Sigmoid colon (tissue), 7 donors: ENCODE measurements at places on chromosomes 6 and 20.

DNA sequence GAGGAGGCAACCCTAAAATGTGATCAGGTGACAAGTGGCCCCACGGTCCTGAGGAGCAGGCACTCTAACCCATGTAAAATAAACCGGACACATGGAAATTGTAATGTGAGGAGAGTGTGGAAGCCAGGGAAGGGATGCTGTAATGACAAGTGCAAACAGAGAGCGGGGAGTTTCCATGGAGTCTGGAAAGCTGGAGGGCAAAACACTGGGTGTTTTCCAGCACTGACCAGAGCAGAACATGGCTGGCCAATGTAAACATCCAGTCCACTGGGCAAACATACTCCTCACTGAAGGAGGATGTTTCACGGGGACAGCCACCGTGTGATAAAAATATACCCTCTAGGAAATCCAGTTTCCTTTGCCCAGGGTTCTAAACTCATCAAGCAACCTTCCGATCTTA lies 219.0 kb upstream of the JARID2 start:
- DNase-seq: no peak
- no peak overlapping the region for H3K27ac ChIP-seq
- no peak overlapping the region for H3K4me3 ChIP-seq
- no peaks in the 10 kb centered on the region for H3K36me3 ChIP-seq

DNA sequence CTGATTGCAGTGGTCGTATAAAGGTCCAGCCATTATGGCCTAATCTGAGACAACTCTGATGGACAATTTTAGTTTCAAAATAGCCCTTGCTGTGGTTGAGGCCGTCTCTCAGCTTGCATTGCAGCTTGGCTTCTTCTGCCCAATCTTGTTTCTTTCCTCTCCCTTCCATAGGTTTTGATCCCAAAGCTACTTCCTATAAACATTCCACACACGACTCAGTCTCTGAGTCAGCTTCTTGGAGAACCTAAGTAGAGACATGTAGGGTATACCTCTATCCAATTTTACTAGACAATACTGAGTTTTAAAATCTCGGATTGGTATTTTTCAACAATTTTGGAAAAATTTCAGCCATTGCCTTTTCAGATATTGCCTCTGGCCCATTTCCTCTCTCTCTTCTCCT lies 13.4 kb downstream of the IYD start:
- DNase-seq: no peak
- H3K27ac ChIP-seq: no peak overlapping the region
- H3K4me3 ChIP-seq: no peak overlapping the region
- no peaks in the 10 kb centered on the region for H3K4me1 ChIP-seq
- no peaks in the 10 kb centered on the region for H3K27me3 ChIP-seq

- no peak overlapping the region for H3K4me3 ChIP-seq
- no peaks in the 10 kb centered on the region for H3K36me3 ChIP-seq
- H3K27me3 ChIP-seq: no peaks in the 10 kb centered on the region
- H3K4me1 ChIP-seq: no peaks in the 10 kb centered on the region
- H3K27ac ChIP-seq: no peak overlapping the region
- no peak for DNase-seq
Measured at GRCh38 chr6:95431637-95432228, 145.6 kb upstream of the MANEA start.

DNA sequence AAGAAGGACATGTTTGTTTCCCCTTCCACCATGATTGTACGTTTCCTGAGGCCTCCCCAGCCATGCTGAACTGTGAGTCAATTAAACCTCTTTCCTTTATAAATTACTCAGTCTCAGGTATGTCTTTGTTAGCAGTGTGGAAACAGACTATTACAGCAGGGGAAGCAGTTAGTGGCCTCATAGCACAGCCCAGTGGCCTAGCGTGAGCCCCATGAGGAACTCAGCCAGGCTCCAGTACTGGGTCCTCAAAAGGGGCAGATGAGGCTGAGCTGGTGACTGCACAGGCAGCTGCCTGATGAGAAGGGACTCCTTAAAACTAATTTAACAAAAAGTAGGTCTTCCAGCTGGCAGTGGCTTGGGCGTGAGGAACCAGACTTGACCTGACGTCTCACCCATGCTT lies 399.9 kb downstream of the CDH26 start:
- H3K4me3 ChIP-seq: no peak overlapping the region
- no peak for DNase-seq
- H3K27me3 ChIP-seq: no peaks in the 10 kb centered on the region
- no peaks in the 10 kb centered on the region for H3K36me3 ChIP-seq

- no peaks in the 10 kb centered on the region for H3K36me3 ChIP-seq
Measured at GRCh38 chr6:84161190-84161589, 66.3 kb downstream of the CEP162 start.

DNA sequence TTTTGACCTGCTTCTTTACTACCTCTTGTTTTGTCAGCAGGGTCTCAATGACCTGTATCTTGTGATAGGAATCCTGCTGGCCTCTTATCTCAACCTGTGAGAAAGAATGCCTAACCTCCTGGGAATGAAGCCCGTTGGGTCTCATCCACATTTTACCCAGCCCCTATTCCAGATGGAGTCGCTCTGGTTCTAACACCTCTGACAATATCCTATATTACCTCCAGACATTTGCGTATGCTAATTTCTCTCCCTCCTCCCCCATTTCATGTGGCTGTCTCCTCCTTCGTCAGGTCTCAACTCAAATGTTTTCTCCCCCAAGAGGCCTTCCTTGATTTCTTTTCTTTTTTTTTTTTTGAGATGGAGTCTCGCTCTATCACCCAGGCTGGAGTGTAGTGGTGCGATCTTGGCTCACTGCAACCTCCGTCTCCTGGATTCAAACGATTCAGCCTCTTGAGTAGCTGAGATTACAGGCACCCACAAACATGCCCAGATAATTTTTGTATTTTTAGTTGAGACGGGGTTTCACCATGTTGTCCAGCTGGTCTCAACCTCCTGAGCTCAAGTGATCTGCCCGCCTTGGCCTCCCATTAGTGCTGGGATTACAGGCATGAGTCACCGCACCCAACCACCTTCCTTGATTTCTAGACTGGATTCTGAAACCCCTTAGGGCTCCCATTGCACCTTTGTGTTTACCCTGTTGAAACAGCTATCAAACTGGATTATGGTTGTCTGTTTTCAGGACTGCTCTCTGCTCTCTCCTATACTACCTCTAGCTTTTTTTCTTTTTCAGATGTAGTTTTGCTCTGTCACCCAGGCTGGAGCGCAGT lies 49.5 kb upstream of the B4GALT5 start:
- no peaks in the 10 kb centered on the region for H3K27me3 ChIP-seq
- H3K4me1 ChIP-seq: peaks cover 3% of the 10 kb centered on the region
- no peak overlapping the region for H3K4me3 ChIP-seq
- DNase-seq: no peak
- H3K36me3 ChIP-seq: no peaks in the 10 kb centered on the region
- H3K27ac ChIP-seq: no peak overlapping the region

DNA sequence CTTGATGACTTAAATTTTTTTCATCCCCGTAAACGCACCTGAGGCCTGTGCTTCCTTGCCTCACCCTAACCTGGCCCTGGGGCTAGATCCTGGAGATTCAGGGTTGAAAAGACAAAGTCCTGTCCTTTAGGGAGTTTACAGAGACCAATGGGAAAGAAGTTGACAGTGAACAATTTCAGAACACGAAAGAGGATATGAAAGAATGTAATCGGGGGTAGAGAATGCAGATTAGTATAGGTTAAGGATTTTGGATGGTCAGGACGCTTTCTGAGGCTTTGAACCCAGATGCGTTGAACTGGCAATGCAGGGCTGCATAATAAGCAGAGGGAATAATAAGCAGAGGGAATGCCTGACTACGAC lies 1.7 kb upstream of the FBXO5 start:
- H3K27ac ChIP-seq: peak overlapping the region; percentile 97
- DNase-seq: no peak
- H3K27me3 ChIP-seq: no peaks in the 10 kb centered on the region
- no peak overlapping the region for H3K4me3 ChIP-seq
- H3K4me1 ChIP-seq: peaks cover 34% of the 10 kb centered on the region

GRCh38 chr6:7732228-7732627 lies 6.3 kb downstream of the BMP6 start:
- no peaks in the 10 kb centered on the region for H3K4me1 ChIP-seq
- DNase-seq: no peak
- no peak overlapping the region for H3K4me3 ChIP-seq
- H3K36me3 ChIP-seq: no peaks in the 10 kb centered on the region

DNA sequence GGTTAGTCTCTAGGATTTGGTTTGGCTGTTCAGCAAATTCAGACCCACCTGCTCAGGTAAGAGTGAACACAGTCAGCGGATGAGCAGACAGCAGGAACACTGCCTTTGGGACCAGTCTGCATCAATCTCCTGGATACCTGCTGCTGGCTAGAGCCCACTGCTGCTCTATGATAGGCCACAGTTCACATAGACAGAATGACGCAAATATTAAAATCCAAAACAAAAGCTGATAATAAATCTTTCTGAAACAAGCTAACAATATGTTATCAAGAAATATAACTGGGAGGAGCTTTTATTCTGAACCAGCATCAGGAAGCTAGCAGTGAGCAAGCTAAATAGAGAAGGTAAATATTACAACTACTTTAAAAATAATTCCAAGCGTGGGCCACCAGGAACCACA lies at the start of gene TAAR1:
TSS of gene TAAR1 (minus strand) at position 101 of the 400 bp plus-strand sequence. CDS start 13,179 bp downstream, outside the sequence.
- no peak within 1 kb of the TSS for H3K27ac ChIP-seq
- H3K4me1 ChIP-seq: no peaks in the 10 kb centered on the region
- no peaks in the 10 kb centered on the region for H3K36me3 ChIP-seq
- H3K4me3 ChIP-seq: no peak within 1 kb of the TSS
- no peak for DNase-seq
